ENCODE measurements at places on chromosomes 4 and X.

GRCh38 chr4:36328130-36328529, 46.7 kb downstream of the DTHD1 start:
- DNase-seq: no peak

- peak; percentile 15 for DNase-seq
Measured at GRCh38 chrX:78199851-78200250, 60.4 kb upstream of the TAF9B start.

DNA sequence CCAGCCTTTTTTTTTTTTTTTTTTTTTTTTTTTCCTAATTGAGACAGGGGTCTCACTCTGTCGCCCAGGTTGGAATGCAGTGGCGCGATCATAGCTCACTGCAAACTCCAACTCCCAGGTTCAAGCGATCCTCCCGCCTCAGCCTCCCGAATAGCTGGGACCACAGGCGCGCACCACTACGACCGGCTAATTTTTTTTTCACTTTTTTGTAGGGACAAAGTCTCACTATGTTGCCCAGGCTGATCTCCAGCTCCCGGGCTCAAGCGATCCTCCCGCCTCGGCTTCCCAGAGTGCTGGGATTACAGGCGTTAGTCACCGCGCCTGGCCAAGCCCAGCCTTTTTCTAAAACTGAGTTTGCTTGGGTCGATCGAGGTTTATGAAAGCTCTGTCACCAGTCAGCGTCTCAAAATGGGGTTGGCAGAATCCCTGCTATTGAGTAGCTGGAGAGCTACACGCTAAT, 1.3 kb upstream of the OTUD5 start:
- DNase-seq: peak; percentile 27

- no peak for DNase-seq
Measured at GRCh38 chrX:78307665-78308064, 19.7 kb downstream of the CYSLTR1 start.

DNA sequence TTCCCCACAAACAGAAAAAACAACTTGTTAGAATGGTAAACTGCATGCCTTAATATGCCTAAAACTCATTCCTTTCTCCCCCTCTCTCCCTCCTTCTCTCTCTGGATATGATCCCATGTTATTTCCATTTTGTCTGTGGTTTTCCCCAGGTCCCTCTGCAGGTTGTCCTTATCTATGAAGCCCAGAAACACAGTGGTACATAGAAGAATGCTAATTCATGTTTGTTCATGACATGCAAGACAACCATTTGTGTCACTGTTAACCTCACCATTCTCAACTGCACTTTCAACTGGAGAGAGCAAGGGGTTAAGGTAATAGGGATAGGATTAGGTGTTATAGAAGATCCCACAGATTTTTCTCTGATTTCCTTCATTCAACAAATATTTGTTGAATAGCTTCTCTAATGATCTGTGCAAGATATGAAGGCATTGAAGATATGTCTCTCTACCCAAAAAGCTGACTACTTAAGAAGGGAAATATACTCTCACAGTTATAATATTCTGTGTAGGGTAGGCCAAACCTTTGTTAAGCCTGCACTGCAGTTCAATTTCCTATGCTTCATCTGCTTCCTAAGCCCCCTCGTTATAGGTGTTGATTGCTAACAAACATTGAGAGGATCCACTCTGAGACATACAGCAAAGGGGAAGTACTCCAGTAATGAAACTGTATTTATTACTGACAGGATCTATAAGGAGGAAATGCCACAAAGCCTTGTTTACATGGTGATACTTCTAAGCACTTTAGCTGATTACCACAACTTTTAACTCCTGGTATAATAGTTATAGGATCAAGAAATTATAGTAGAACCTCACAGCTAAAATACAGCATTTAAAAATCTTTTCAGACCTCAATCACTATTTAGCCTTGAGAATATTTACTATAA, 96.1 kb downstream of the FRYL start:
- no peak for DNase-seq

- no peak for DNase-seq
Measured at GRCh38 chr4:138410266-138410665, 168.1 kb upstream of the SLC7A11 start.

DNA sequence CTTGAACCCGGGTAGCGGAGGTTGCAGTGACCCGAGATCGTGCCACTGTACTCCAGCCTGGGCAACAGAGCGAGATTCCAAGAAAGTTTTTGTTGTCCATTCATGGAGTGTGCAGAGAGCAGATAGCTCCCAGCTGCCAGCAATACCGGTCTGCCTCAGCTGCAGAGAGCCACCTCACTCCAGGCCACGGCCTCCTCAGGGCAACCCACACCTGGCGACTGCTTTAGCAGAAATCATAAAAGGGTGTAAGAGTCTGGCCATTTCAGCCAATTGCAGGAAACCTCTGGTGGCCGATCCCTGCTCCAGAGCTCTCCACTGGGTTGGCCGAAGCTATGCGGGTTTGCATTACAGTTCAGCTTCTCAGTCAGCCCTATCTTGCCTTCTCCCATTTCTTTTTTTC, 227.4 kb upstream of the BCOR start:
- DNase-seq: no peak

DNA sequence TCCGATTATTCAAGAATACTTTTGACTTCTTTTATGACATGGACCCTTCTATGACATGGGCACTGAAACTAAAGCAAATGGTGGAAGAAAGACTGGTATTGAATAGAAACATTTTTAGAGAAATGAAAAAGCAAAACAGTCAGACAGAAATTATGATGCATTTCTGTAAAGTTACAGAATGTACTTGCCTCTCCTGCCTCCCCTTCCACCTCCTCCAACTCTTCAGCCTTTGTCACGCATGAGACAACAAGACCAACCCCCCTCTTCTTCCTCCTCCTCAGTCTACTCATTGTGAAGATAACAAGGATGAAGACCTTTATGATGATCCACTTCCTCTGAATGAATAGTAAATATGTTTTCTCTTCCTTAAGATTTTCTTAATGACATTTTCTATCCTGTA, 46.3 kb upstream of the HUWE1 start:
- DNase-seq: no peak

DNA sequence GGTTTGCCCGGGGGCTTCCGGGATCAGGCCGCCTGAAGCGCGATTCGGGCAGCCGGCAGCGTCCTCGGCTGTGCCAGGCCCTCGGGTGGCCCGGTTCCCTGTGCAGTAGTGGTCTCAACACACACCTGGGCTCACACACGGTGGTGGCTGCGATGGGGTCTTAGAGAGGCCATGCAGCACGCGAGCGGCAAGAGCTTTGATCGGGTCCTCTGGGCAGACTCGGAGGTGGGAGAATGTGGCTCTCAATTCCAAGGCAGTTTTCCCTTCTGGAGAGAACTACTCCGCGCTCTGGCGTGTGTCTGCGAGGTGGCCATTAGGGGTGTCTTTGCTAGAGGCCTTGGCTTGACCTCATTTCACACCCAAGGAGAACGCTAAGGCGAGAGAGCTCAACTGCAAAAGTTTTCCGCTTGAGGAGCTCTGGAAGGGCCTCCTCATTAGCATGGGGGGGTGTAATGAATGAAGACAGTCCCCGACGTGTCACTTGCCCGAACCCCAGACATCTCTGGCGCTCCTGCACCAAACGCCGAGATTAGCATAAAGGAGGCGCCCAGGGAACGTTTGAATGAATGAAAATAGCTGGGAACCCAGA, 771 bp upstream of the RBPJ start:
- no peak for DNase-seq

Data from HAP-1 (cell line).